Endothelial cell (in vitro differentiated cells): ENCODE measurements at places on chromosomes 3 and 15.

- DNase-seq, result no peak
Measured at GRCh38 chr3:194484614-194485013, 2.2 kb downstream of the ATP13A3 start.

- no peak for DNase-seq
Measured at GRCh38 chr15:79341396-79341795, 30.5 kb downstream of the TMED3 start.

- DNase-seq, result no peak
Measured at GRCh38 chr3:133945381-133946095, 49.9 kb upstream of the RAB6B start.

DNA sequence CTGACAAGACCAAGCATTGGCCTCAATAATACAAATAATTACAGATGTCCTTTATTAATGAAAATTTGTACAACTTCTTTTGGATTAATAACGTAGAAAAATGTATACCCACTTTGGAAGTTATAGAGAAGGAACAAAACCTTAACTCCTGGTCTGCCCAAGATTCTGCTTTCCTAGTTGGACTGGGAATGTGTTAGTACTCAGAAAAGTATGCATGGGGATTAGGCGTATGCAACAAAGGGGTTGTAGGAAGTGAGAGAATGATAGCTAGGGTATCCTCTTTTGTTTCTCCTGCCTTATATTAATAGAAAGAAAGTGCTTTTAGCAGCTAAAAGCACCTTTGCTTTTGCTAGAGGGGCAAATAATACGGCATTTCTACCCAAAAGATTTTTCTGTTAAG, 116.2 kb upstream of the LRRFIP2 start:
- no peak for DNase-seq

- DNase-seq, result no peak
Measured at GRCh38 chr15:31254431-31255175, 72.0 kb upstream of the KLF13 start.

DNA sequence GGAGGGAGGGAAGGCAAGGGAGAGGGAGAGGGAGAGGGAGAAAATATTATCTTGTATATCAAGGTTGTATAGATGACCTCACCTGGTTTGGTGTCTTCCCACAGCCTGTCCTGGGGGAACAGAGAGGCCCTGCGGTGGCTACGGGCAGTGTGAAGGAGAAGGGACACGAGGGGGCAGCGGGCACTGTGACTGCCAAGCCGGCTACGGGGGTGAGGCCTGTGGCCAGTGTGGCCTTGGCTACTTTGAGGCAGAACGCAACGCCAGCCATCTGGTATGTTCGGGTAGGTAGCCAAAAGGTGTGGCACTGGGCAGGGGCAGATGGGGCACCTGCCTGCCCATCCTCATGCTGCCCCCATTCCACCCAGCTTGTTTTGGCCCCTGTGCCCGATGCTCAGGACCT, 7.1 kb downstream of the CRELD1 start:
- DNase-seq, result no peak

DNA sequence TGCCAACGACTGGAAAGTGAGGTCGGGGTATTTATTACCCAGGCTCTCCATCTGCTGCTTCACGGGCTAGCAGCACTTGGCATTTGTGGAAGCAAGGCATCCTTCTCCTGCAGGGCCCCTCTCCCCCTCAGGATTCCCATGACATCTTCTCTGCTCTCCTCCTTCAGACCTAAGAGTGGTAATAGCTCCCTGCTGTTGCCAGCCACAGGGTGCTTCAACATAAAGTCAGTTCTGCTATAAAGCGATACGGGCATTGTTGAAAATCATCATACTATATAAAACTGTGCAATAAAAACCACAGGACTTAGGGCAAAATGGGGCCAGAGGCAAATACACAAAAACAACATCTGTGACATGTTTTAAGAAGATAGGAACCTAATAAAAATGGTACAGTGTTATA, 391.8 kb upstream of the ADAMTS9 start:
- no peak for DNase-seq

DNA sequence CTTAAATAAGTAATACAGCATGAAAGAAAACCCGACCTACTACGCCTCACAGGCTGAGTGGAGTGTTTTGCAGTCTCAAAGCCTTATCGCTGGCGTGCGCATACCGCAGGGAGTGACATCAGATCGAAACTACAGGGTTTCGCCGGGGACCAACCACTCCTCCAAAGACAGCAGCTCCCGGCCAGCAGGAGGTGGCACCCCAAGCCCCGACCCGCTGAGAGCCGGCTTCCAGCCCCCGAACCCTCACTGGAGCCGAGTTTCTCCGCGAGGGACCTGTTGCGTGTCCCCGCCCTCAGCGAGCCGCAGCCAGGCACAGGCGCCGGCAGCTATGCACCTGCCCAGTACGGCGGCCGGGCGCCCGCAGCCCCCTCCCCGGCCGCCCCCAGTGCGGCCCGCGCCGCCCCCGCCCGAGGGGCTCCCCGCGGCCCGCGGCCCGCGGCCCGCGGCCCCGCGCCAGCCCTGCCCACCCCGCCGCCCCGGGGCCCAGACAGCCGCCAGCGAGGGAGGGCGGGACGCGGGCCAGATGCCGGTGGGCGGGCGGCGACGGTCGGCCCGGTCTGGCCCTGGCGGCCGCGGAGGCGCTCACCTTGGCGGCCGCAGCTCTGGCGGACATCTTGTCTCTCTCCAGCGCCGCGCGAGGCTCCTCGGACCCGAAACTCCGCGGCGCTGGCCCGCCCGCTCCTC, 710 bp downstream of the TJP1 start:
- peak; percentile 75 for DNase-seq

GRCh38 chr3:131596884-131597283, 94.1 kb upstream of the MRPL3 start:
- no peak for DNase-seq

GRCh38 chr3:15958692-15959433, 161.1 kb upstream of the ANKRD28 start:
- DNase-seq, result no peak

- DNase-seq, result no peak
Measured at GRCh38 chr3:17478673-17479072, 263.8 kb downstream of the TBC1D5 start.

- no peak for DNase-seq
Measured at GRCh38 chr3:43684944-43685343, 5.8 kb upstream of the ABHD5 start.

- DNase-seq, result no peak
Measured at GRCh38 chr3:71513515-71513914, 70.0 kb downstream of the FOXP1 start.

GRCh38 chr3:14170531-14171159, 7.8 kb downstream of the XPC start:
- no peak for DNase-seq

GRCh38 chr3:184305577-184305976, 6.5 kb downstream of the PSMD2 start:
- no peak for DNase-seq

DNA sequence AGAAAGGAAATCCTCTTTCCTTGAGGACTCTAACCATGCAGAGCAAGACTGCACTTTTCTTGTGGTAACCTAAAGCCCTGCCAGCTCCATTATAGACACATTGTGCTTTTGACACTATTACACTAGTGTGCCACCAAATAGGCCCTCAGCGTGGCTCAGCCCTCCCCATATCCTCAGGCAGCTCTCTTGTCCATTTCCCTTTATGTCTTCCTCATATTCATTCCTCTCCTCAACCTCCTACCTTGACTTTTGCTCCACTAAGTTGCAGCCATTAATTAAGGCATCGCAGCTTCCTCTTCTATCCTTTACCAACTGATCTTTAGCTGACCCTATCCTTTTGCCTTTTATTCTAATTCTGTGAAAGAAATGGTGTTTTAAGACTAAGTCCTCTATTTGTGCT, 3.7 kb downstream of the ATG7 start:
- DNase-seq, result no peak

DNA sequence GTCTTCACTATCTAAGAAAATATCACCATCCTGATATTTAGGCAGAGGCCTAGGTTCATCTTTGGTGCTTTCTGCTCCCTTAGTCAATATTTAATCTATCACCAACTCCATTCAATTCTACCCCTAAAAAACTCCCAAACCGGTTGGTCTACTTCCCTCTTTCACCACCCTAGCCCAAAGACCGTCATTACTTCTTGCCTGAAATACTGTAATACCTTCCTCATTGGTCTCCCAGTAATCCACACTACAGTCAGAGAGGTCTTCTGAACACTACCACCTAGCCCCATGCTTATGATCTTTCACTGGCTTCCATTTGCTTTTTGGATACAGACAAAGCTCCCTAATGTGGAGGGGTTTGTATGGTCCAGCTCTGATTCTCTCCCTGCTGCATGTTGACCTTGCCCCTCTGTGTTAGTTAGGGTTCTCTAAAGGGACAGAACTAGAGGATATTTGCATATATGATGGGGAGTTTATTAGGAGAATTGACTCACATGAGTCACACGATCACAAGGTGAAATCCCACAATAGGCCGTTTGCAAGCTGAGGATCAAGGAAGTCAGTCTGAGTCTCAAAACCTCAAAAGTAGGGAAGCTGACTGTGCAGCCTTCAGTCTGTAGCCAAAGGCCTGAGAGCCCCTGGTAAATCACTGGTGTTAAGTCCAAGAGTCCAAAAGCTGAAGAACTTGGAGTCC, 36.4 kb upstream of the ATP2C1 start:
- DNase-seq, result no peak

- no peak for DNase-seq
Measured at GRCh38 chr3:72157748-72158638, 373.0 kb upstream of the PROK2 start.

DNA sequence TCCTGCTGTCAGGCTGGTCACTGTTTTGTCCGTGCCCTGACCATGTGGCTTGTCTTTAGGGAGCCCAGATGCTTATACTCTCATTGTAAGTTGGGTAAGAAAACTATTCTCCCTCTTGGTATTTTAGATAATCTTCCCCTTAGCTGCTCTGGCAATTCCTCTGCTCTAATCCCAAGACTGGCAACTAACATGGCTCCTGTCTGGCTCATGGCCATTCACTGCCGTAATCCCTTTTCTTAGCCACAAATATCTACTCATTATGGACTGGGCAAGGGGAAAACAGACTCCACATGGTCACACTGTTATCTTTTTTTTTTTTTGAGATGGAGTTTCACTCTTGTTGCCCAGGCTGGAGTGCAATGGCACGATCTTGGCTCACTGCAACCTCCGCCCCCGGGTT, 38.8 kb downstream of the TYRO3 start:
- DNase-seq, result no peak

DNA sequence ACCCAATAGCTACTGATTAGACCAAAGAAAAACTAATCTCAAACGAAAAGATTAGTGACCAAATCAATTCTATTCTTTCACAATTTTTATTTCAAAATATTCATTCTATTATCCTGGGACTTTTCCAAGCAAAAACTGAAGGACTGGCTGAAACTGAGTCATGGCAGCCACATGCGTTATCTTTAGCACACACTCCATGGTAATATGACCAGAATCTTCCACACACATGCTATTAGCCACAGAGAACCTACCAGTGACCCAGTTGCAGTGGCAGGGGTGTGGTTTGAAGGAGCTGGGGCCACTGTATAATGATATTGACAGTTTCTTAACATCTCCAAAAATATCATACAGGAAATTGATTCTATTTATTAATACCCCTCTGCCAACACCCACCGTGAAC, 154.8 kb upstream of the ABI3BP start:
- no peak for DNase-seq

DNA sequence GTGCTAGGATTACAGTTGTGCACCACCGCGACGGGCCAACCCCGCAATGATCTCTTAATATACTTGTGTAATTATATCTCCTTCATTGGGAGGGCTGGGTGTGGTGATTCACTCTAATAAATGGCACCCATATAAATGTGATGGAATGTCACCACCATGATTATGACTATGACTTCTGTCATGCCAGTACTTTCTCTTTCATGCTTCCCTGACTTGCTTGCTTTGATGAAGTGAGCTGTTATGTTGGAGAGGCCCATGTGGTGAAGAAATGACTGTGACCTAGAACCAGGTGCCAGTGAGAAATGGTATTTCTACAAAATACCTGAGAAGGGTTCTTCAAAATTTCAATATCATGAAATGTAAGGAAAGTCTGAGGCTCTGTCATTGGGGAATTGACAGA, 24.4 kb upstream of the TP63 start:
- DNase-seq, result no peak

DNA sequence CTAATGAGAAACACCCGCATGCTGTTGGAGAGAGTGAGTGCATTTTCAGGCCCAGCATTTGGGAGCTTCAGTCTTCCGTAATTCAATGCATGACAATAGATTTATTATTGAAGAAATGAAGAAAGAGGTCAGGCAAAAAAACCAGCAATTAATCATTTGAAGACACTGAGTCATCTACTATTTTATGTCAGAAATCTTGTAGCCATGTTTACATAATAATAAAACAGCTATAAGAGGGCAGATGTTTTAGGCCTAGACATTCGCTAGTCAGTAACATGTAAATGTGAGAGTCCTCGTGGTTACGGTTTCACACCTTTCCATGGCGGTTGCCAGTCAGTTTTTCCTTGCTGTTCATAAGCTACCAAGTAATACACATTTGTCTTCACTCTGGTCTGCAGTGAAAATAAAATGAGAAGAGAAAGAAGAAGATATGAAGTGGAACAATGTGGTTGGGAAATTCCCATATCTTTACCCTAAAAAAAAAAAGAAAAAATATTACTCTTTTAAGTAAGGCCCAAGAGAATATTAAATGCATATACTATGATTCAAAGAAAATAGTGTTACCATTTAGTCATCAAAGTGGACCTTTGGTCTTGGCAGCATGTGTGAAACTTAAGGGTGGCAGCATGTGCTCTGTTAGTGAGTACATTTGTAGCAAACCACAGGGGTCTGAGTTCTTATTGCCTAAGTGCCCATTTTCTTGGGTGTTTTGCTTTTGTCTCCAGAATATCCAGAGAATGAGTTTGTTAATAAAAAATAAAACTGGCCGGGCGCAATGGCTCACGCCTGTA, 140.5 kb upstream of the TBL1XR1 start:
- DNase-seq, result no peak

DNA sequence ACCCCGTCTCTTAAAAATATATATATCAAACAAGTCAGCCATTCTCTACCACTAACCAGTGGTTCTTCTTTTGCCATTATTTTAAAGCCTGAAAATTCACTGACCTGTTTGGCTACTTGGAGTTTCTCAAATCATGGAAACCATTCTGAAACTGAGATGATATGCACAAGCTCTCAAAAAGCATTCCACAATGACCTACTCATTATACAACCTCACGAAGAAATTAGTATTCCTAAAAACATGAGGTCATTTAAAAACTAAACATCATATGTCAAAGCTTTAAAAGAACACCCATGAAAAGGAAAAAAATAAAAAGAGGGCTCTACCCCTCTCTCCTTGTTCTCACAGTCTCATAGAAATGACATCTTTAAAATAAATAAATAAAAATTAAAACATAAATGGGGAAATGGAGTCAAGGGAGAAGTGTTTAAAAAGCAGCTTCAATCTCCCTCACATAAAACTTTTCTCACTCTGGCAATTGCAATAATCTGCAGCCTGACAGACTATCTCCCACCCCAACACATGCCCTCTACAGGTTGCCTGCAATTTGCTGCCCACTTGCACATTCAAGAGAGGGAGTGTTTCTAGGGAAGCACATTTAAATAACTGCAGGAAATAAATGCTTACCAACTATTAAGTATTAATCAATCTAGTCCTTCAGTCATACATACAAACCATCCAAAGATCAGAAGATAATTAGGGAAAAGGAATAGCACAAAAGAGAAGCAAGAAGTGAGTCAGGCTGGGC, 73.3 kb downstream of the TRANK1 start:
- DNase-seq, result no peak

- no peak for DNase-seq
Measured at GRCh38 chr3:52243791-52244628, 1.5 kb upstream of the PPM1M start.

- DNase-seq, result no peak
Measured at GRCh38 chr15:74967670-74968069, 11.1 kb upstream of the RPP25 start.

- DNase-seq, result no peak
Measured at GRCh38 chr15:32735989-32736700, 18.3 kb downstream of the GREM1 start.

- DNase-seq, result no peak
Measured at GRCh38 chr3:135792858-135793475, 172.6 kb upstream of the PPP2R3A start.
